ENCODE measurements at places on chromosomes 7 and 10.

GRCh38 chr10:123554656-123555055 lies 111.5 kb upstream of the GPR26 start:
- DNase-seq = no peak

DNA sequence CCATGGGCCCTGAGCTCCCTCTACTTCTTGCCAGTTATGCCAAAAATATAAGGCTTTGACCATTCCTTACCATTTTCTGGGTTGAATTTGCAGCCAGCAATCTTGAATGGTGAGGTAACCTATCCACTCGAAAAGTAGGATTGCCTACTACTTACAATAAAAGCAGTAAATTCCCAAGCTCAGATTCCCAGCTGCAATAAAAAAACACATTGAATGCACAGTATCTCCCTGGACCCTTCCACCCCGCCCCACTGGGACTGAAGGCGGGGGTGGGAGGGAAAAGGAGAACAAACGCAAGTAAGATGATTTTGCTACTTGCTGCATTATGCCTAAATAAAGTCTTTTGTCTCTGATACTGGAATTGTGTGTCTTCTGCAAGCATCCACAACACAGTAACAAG lies 301.9 kb downstream of the HGF start:
- DNase-seq = no peak

- no peak for DNase-seq
Observed at GRCh38 chr10:62147425-62147824, 121.2 kb downstream of the RTKN2 start.

DNA sequence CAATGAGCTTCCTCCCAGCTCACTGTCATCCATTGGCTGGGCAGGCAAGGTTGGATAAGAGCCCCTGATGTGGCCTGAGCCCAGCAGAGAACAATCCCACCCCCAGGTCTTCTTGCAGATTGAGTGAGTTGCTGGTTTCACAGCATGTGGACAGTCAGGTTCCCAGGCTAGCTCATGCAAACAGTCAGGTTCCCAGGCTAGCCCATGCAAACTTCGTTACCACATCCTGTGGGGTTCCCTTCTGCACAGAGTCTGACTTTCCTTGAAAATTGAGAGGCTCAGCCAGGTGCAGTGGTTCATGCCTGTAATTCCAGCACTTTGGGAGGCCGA lies 67.1 kb downstream of the TMEM130 start:
- no peak for DNase-seq

- no peak for DNase-seq
Observed at GRCh38 chr7:47404010-47404409, 177.9 kb downstream of the TNS3 start.
